ENCODE measurements at places on chromosomes 16 and 17.

DNA sequence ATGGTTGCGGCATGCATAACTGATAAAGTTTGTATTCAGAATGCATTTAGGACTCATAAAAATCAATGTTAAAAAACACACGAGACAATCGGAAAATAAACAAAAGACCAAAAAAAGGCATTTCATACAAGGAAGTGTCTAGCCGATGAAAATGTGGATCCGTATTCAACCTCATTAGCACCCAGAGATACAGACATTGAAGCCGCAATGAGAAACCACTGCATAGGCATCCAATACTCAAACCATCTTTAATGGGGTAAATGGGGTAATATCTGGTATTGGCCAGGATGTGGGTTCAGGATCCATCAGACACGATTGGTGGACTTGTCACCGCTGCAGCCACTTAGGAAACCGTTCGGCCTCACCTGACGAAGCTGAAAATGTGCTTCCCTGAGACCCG lies 47.4 kb upstream of the ENPP7 start:
- DNase-seq, result no peak

GRCh38 chr17:45155029-45155428 lies 6.6 kb upstream of the HEXIM2 start:
- DNase-seq, result no peak

DNA sequence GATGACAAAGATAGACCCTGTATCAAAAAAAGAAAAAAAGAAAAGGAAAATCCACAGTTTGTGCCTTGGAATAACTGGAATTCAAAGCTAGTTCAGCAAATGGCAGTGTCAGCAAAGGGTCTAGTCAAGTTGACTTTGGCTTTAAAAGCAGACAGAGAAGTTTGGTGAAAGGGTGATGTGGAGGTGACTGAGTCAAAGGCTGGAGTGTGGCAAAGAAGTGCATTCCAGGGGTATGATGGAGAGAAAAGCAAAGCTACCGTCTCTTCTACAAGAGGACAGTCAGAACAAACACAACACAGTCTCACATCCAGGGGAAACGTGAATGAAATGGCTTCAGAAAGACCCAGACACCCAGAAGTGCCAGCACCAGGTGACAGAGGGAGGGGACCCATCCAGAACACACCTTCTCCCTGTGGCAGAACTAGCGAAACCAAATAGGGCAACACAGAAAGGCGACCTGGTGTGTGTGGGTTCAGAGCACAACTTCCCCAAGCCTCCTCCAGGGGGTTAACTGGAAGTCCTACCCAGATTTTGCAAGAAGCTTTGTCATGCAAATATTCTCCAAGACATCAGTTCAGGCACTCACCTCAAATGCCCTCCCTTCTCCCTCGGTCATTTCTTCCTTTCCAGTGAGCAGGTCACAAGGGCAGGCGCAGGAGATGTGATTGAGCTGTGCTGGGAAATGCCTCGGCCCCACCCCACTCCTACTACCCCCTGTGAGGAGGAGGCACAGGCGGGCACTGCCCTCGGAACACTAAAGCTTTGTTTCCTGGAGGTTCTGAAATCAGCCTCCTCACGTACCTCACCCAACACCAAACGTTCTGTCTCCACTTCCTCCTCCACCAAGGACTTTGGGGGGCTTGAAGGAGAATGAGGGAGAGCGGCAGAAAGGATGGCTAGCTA lies 481.9 kb downstream of the SOX9 start:
- peak; percentile 90 for DNase-seq

DNA sequence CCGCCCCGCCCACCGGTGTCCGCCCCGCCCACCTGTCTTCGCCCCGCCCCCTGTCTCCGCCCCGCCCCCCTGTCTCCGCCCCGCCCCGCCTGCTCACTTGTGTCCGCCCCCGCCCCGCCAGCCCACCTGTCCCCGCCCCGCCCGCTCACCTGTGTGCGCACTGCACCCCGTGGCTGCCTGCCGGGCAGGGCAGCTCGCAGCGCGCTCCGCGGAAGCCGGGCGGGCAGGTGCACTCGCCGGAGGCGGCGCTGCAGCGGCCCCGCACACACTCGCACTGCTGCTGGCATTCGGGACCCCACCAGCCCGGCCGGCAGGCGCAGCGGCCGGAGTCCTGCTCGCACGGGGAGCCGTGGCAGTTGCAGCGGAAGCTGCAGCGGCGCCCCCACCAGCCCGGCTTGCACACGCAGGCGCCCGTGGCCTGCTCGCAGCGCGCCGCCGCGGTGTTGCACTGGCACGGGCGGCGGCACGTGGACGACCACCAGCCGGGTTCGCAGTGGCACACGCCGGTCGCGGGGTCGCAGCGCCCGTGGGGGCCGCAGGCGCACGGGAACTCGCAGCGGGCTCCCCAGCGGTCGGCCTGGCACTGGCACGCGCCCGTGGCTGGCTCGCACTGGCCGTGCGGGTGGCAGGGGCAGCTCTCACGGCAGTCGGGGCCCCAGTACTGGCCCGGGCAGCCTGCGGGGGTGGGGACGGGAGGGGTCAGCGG lies 2.1 kb downstream of the SCARF1 start:
- DNase-seq, result no peak

DNA sequence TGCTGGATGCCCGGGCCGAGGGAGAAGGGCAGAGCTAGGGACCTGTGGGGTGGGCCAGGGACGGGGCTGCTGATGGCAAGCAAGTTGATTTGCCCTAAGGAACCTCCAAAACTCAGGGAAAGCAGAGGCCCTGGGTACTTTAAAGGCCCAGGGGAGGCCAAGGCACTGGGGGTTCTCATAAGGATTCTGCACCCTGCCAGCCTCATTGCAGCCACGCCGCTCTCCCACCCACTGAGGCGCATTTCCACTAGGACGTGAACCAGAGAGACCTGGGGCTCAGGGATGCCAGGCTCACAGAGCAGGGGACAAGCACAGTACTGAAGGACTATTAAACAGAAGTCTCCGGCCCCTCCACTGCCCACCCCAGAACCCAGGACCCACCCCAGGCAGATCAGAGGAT lies 39.4 kb upstream of the RBFOX3 start:
- DNase-seq, result no peak

Data from fibroblast of skin of right biceps (primary cell).